ENCODE measurements at places on chromosomes 5 and 9. TPM values are rescaled to one million over a fixed set of nuclear protein-coding genes. Genes with fewer than 3 reads are reported as not detected.

DNA sequence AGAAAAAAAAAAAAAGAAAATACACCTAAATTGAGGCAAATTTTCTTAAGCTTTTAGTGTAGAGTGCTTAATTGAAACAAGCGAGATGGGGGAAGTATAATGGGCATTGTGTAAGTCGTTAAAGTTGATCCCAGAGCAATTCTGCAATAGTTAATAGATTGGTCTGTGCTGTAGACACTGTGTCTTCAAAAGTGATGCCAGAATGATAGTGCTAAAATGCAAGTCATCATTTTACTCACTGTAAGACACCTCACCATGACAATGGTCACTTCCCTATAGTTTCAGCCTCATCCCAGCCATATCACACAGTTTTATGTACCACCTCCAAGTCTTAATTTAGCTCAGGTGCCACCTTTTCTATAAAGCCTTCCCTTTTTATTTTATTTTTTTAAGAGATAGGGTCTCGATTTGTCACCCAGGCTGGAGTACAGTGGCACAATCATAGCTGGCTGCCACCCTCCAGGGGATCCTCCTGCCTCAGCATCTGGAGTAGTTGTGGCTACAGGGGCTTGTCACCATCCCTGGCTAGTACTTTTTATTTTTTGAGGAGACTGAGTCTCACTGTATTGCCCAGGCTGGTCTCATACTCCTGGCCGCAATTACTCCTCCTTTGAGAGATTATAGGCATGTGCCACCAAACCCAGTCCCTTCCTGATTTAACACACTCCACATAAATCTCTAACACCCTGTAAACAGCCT, 6.2 kb downstream of the COX7C start:
- H3K4me1 ChIP-seq: 0 out of 2 replicates have a peak, but pooled peaks cover 2% of the 10 kb centered on the region
- no peak overlapping the region for H3K4me3 ChIP-seq
- H3K36me3 ChIP-seq: peaks cover 40% of the 10 kb centered on the region
- no peaks in the 10 kb centered on the region for H3K27me3 ChIP-seq
- H3K27ac ChIP-seq: peak overlapping the region; percentile 1
- DNase-seq: no peak

GRCh38 chr5:56010431-56010830, 15.7 kb upstream of the IL6ST start:
- no peak overlapping the region for H3K4me3 ChIP-seq
- no peaks in the 10 kb centered on the region for H3K4me1 ChIP-seq
- H3K27ac ChIP-seq: no peak overlapping the region
- H3K36me3 ChIP-seq: no peaks in the 10 kb centered on the region

- no peaks in the 10 kb centered on the region for H3K27me3 ChIP-seq
- no peaks in the 10 kb centered on the region for H3K4me1 ChIP-seq
- H3K36me3 ChIP-seq: no peaks in the 10 kb centered on the region
Measured at GRCh38 chr9:4287886-4288588, 11.8 kb downstream of the GLIS3 start.

The ARHGEF37 gene
- 0.42 TPM for total RNA-seq

- H3K36me3 ChIP-seq: peaks cover 9% of the 10 kb centered on the region
- no peak overlapping the region for H3K27ac ChIP-seq
- DNase-seq: no peak
- H3K4me3 ChIP-seq: no peak overlapping the region
- H3K4me1 ChIP-seq: no peaks in the 10 kb centered on the region
Measured at GRCh38 chr5:179747811-179748210, 15.2 kb downstream of the MAML1 start.

GRCh38 chr5:132086277-132086794, 12.7 kb downstream of the CSF2 start:
- no peak for DNase-seq
- H3K27me3 ChIP-seq: no peaks in the 10 kb centered on the region
- H3K4me3 ChIP-seq: no peak overlapping the region
- H3K36me3 ChIP-seq: no peaks in the 10 kb centered on the region
- H3K27ac ChIP-seq: no peak overlapping the region
- no peaks in the 10 kb centered on the region for H3K4me1 ChIP-seq

GRCh38 chr5:35879649-35880048, 23.0 kb downstream of the IL7R start:
- H3K4me3 ChIP-seq: no peak overlapping the region
- DNase-seq: no peak
- no peaks in the 10 kb centered on the region for H3K4me1 ChIP-seq
- H3K27me3 ChIP-seq: no peaks in the 10 kb centered on the region
- no peaks in the 10 kb centered on the region for H3K36me3 ChIP-seq

DNA sequence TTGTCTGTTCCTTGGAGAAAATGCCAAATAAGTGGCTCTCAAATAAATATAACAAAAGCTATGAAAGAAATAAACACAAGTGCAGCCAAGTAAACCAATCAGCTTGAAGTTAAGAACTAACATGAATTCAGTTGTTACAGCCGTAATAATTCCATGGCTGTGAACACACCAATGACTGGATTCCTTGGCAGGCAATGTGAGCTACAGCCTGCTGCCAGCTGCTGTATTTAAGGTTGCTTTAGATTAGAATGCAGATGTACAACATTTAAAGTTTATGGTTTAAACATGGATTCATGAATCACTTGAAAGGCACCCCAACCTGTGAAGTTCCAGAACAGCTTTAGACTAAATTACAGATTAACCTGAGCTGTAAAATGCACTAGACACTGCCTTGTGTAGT, 626.4 kb upstream of the SEMA6A start:
- no peaks in the 10 kb centered on the region for H3K4me1 ChIP-seq
- H3K4me3 ChIP-seq: no peak overlapping the region

DNA sequence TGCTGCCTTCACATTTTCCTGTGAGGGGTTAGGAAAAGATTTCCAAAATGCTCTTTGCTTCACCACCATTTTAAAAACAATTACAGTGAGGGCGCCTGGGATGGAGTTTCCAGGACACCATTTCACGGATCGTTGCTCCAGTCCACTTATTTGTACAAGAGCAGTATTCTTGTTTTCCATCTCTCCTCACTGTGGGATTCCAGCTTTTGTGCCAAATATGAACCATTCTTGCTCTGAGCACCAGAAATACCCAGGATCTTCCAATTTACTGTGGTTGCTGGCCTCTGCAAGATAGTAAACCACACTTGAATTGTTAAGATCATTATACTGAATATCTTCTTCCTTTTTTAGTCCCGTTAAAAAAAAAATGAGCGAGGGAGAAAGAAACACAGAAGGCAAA, 899.5 kb downstream of the TLE1 start:
- H3K27me3 ChIP-seq: no peaks in the 10 kb centered on the region
- no peak for DNase-seq
- H3K36me3 ChIP-seq: 0 out of 2 replicates have a peak, but pooled peaks cover 3% of the 10 kb centered on the region
- no peak overlapping the region for H3K4me3 ChIP-seq
- H3K4me1 ChIP-seq: no peaks in the 10 kb centered on the region

DNA sequence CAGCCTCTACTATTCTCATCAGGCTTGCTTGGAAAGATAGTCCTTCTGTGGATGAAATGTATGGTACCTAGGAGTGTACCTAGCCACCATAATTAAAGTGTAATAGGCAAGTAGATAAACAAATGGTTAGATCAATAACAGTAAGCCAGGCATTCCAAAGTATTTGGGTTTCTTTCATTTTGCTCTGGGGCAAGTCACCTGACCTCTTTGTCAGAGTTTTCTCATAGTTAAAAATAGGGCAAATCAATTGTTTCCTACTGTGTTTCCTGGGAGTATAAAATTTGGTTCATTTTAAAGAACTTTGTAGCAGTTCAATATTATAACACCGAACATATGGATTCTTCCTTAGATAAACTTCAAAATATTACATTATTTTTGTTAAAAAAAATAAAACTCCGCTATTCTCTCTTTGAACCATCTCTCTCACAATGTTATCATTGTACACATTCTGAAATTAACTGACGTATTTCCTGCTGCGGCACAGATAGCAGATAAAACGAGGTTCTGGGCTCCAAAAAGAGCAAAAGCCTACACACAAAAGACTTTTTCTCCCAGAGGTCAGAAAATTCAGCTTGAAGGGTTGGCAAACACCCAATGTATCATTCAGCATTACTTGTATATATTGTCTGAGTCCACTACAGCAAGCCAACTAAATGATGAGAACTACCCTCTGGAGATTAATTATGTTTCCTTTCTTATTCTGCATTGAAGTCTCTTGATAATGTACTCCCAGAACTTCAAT, 267.9 kb downstream of the COX7C start:
- DNase-seq: no peak
- H3K4me1 ChIP-seq: no peaks in the 10 kb centered on the region

The HTR4 gene
- not detected for total RNA-seq

DNA sequence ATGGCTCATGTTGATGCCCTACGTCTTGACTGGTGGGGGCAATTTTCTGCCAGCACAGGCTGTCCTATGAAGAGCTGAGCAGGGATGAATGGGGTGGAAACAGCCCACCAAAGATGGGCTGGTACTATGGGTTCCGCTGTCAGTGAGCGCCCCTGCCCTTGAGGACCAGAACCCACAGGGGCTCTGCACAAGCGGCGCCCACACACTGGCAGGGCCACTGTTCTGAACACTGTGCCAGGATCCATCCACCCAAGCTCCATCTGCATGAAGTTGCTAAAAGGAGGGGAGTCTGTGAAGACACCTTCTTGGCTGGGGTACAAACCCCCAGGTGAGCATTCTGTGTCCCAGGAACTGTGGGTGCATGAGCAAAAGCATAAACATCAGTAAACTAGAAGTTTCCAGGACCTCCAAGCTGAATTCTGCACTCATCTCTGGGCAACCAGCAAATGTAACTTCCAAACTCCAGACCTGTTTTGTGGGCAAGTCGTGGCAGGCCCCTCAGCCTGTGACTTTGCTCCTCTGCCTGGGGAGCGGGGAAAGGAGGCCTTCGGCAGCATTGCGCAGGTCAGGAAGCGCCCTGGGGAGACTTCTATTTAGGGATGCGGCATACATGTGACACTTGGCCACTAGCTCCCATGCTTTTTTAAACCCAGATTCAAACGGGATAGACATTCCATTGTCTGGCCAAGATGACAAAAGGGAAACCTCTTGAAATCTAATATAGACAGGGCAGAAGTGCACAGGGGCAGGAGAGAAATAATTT, 48.9 kb downstream of the PTPN3 start:
- H3K36me3 ChIP-seq: no peaks in the 10 kb centered on the region
- no peaks in the 10 kb centered on the region for H3K27me3 ChIP-seq
- no peaks in the 10 kb centered on the region for H3K4me1 ChIP-seq
- no peak for DNase-seq
- H3K27ac ChIP-seq: no peak overlapping the region

GRCh38 chr5:42930934-42931333, 109.2 kb downstream of the ANXA2R start:
- H3K4me3 ChIP-seq: no peak overlapping the region
- H3K27ac ChIP-seq: no peak overlapping the region
- H3K27me3 ChIP-seq: no peaks in the 10 kb centered on the region
- no peak for DNase-seq

GRCh38 chr5:125409234-125409860, 662.9 kb upstream of the ZNF608 start:
- H3K4me1 ChIP-seq: peaks cover 10% of the 10 kb centered on the region
- no peak overlapping the region for H3K4me3 ChIP-seq
- H3K27me3 ChIP-seq: no peaks in the 10 kb centered on the region
- H3K36me3 ChIP-seq: no peaks in the 10 kb centered on the region
- no peak overlapping the region for H3K27ac ChIP-seq

The TEX48 gene
- total RNA-seq: not detected

- no peak overlapping the region for H3K27ac ChIP-seq
- DNase-seq: no peak
- no peaks in the 10 kb centered on the region for H3K27me3 ChIP-seq
- no peaks in the 10 kb centered on the region for H3K36me3 ChIP-seq
Measured at GRCh38 chr5:156356238-156356637, 29.3 kb downstream of the SGCD start.

- DNase-seq: no peak
- peaks cover 51% of the 10 kb centered on the region for H3K36me3 ChIP-seq
- H3K4me1 ChIP-seq: 0 out of 2 replicates have a peak, but pooled peaks cover 3% of the 10 kb centered on the region
- no peak overlapping the region for H3K4me3 ChIP-seq
- no peaks in the 10 kb centered on the region for H3K27me3 ChIP-seq
- peak overlapping the region; percentile 16 for H3K27ac ChIP-seq
Measured at GRCh38 chr5:134614450-134615085, 18.1 kb downstream of the SAR1B start.

GRCh38 chr9:32579706-32580331, 6.9 kb upstream of the NDUFB6 start:
- H3K27ac ChIP-seq: no peak overlapping the region
- DNase-seq: peak; percentile 59
- no peaks in the 10 kb centered on the region for H3K27me3 ChIP-seq
- no peak overlapping the region for H3K4me3 ChIP-seq
- no peaks in the 10 kb centered on the region for H3K36me3 ChIP-seq
- H3K4me1 ChIP-seq: peaks cover 3% of the 10 kb centered on the region

The PLK2 gene
- total RNA-seq: 26.2 TPM

GRCh38 chr5:59042201-59043055, 459.6 kb downstream of the RAB3C start:
- H3K27me3 ChIP-seq: peaks cover 17% of the 10 kb centered on the region
- H3K4me3 ChIP-seq: no peak overlapping the region
- 0 out of 2 replicates have a peak, but pooled peaks cover 4% of the 10 kb centered on the region for H3K4me1 ChIP-seq
- no peak for DNase-seq
- H3K36me3 ChIP-seq: no peaks in the 10 kb centered on the region

DNA sequence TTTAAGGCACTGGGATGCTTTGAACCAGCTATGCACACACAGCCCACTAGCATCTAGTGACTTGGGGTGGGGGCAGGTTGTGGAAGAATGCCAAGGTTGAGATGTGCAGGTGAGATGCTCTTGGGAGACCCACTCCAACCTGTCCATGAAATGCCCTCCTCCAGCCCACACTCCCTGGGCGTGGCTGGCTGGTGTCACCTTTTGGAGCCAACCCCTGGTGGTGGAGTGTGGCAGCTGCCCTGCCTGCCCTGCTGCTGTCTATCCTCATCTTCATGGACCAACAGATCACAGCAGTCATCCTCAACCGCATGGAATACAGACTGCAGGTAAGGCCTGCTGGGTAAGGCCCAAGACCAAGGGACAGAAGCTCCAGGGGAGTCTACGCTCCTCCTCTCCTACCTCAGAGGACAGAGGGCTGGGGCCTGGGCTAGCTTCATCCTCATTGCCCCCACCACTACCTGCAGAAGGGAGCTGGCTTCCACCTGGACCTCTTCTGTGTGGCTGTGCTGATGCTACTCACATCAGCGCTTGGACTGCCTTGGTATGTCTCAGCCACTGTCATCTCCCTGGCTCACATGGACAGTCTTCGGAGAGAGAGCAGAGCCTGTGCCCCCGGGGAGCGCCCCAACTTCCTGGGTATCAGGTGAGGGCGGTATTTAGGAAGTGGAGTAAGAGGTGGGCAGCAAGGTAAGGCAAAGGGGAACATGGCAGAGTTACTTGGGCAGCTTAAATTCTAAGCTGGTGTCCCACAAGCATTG, 7.4 kb downstream of the SLC4A9 start:
- no peak overlapping the region for H3K27ac ChIP-seq
- no peak for DNase-seq
- no peaks in the 10 kb centered on the region for H3K27me3 ChIP-seq
- H3K4me3 ChIP-seq: no peak overlapping the region

The SLC25A2 gene
- not detected for total RNA-seq

The FBP2 gene
- not detected for total RNA-seq

Data from H9 (cell line).